Central memory CD4-positive, alpha-beta T cell (primary cell): ENCODE measurements at places on chromosomes 4 and X.
A peak's percentile ranks its signal among the peaks of the same experiment; 100 is the strongest.

DNA sequence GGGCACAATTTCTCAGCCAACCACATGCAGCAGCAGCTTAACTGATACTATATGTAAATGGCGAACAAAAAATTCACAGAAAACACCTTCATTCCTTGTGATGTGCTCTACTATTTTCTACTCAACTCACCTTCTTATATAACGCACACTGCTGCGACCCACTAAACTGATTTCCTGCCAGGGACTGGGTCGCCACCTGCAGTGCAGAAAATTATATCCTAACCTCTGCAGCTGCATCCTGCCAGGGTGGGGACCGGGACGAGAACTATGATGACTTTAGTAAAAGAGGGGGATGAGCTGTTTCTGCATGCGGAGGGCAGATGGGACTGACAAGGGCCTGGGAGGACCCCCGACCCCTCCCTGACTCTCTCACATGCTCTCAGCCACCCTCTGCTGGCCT lies 27.4 kb downstream of the ABLIM2 start:
- DNase-seq, result no peak

GRCh38 chr4:163110442-163110841 lies 56.2 kb downstream of the NAF1 start:
- DNase-seq, result no peak

GRCh38 chrX:154142386-154142785 lies 1.7 kb upstream of the OPN1LW start:
- no peak for DNase-seq

GRCh38 chr4:184344435-184344834 lies 126.8 kb upstream of the ENPP6 start:
- no peak for DNase-seq

DNA sequence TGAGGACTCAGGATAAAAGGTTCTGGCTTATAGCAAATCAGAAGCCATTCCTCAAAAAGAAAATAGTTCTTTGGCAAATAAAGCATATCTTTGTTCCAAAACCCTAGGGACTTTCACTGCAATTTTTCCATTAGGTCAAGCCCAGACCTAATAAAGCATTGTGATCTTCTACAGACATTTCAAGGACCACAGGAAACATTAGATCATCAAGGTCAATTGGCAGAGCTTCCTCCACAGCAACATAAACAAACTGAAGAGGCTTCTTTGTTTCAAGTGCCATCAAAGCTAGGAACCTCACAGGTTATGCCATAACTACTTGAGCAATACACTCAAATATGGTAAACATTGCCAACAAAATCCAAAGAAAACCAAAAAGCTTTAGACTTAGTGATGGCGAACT lies 144.9 kb downstream of the ANXA5 start:
- no peak for DNase-seq

- no peak for DNase-seq
Observed at GRCh38 chr4:76610751-76611547, 175.9 kb downstream of the SHROOM3 start.

GRCh38 chr4:3046162-3046561 lies 28.2 kb downstream of the HTT-AS start:
- no peak for DNase-seq

GRCh38 chr4:136112116-136112515 lies 1420.2 kb downstream of the PCDH18 start:
- DNase-seq, result no peak

- DNase-seq, result peak; percentile 36
Observed at GRCh38 chrX:119880552-119881437, 9.2 kb downstream of the NDUFA1 start.
